ENCODE measurements at places on chromosomes 5 and 9.

DNA sequence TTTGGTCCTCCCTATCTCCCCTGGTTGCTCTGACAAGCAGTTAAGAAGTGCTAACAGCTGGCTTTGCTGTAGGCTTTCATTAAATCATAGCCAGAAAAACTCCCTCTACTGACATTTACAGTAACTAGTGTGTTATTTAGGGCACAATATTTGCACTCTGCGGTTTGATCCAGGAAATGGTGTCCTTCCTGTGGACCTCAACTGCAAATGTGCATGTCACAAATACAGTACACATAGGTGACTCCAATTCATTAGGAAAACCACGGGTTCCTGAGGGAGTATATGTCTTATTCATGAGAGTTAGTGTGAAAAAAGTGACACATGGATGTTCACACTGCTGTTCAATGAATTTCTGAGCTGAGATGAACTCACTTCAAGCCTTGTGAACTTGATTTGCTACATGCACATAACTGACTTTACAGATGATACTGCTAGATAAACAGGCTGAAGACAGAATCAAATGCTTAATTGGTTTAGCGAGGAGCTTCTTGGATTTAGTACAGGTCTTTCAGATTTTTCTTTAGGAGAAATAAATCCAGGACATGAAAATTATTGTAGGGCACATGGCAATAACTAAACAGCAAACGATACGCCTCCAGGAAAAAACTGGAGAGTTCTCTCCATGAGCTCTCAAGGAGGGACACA, 281.5 kb downstream of the EFNA5 start:
- DNase-seq: peak; percentile 73

GRCh38 chr5:172904643-172905345, 54.4 kb upstream of the RPL26L1 start:
- DNase-seq: no peak

DNA sequence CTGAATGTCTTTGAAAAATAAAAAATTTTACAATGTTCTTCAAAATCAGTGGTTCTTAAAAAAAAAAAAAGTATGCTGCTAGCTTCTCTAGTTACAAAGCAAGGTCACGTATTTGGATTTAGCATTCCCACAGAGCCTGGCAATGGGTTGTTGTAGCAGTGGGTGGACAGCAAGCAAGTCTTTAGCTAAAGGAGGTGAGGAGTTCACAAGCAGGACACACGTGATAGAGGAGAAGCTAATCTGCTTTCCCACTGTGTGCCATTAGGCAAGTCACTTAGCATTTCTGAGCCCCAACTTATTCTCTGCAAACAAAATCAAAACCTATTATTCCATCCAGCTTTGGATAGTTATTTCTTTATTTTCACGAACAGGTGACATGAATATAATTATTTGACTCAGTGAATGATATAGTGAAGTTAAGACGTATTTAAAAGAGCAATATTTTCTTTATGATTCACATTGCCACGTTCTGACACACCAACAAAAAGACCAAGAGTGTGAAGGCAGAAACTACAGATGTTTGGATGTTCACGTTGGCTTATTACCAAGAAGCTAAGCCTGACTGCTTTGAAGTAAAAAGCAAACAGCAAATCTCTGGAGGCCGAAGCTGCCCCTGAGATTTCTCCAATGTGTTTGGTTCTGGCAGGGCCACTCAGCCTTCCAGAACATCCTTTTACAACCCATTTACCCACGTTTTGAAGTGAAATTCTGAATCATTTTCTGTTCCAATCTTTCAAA, 612.1 kb upstream of the CDH6 start:
- DNase-seq: no peak

- no peak for DNase-seq
Measured at GRCh38 chr9:105639936-105640335, 22.3 kb upstream of the TAL2 start.

GRCh38 chr5:28576022-28576421, 1537.6 kb upstream of the CDH9 start:
- DNase-seq: peak; percentile 0

GRCh38 chr5:141574122-141574510, 44.7 kb downstream of the DIAPH1 start:
- no peak for DNase-seq

DNA sequence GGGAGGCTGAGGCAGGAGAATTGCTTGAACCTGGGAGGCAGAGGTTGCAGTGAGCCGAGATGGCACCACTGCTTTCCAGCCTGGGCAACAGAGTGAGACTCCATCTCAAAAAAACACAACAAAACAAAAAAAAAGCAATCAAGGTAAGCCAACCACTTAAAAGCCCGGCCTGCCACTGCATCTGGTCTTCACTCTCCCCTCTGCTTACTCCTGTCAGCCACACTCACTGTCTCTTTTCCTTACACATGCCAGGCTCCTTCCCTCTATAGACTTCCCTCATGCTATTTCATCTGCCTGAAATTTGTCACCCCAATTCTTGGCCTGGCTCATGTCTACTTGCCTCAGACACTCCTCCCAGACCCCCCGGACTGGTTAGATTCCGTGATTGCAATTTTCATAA, 17.6 kb upstream of the LIFR start:
- DNase-seq: no peak

DNA sequence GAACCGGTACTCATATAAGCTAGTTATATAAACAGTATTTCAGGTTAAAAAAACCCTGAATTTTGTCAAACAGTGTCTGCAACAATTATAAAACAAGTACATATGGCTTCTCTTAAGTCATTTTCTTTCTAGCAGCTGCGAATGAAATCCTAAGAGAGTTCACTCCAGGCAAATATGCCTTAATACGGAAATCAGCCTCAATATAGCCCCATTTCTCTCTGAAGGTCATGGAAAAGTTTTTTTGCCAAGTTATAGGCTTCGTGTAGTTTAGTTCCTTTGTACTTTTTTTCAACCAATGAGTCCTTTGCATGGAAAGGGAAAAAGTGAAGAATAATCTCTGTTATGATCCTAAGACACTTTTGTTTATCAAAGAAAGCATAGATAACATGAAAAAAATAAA, 848.0 kb upstream of the ACO1 start:
- DNase-seq: no peak

- DNase-seq: no peak
Measured at GRCh38 chr5:10676224-10676623, 84.8 kb downstream of the DAP start.

DNA sequence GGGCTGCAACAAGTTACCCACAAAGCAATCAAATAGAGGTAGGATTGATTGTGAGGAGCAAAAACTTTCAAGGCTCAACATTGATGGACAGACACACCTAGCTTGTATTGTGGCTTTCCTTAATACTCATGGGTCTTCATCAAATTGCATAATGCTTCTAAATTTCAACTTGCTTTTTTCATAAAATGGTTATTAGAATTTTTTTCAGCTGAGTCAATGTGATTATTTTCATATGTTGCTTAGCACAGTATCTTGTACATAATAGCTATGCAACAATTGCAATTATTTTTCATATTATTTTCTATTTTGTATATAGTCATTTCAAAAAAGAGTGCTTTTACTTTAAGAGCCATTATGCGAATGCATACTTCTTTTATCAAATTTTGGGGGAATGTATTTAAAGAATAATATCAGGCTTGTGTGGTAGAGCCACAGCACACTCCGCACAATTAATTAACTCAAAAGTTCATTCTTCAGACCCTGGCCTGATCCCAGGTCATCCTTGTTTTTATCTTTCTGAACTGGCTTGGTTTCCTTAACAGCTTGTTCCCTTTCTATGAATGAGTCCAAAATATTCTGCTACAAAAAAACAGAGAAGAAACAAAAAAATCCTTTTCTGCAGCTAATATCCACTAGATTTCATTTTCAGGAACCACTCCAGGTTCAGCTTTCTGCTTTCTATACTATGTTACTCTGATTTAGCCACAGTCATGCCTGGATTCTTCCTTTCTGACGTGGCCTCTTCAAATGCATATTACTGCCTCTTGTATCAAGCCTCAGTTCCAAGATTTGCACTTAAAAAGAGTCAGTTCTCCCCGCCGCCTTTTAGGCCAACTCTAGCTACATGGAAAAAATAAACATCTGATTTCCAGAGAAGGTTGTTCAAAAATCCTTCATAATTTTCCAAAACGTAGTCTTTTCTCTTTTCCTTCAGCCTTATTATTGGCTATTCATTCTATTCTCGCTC, 45.3 kb upstream of the CDH9 start:
- no peak for DNase-seq

GRCh38 chr5:30453168-30453567, 740.3 kb upstream of the CDH6 start:
- DNase-seq: no peak

GRCh38 chr5:113090336-113091106, 113.9 kb downstream of the DCP2 start:
- no peak for DNase-seq

- no peak for DNase-seq
Measured at GRCh38 chr5:171521219-171521633, 101.8 kb downstream of the FGF18 start.

DNA sequence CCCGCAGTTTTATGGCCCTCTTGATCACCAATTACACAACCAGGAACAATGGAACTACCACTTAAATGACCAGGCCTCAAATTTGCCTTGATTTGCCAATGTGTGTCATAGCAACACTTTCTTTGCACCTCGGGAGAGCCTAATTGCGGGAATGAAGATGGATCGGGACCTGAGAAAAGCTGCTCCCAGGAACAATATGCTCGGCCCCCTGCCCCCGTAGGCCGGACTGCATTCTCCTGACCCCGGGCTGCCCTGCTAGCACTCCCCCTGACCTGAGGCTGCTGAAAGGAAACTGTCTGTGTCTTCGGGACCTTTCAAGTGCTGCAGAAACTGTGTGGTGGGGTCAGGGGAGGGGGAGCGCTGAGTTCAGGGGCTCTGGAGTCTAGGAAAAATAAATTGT, 294.3 kb upstream of the IRX1 start:
- no peak for DNase-seq

DNA sequence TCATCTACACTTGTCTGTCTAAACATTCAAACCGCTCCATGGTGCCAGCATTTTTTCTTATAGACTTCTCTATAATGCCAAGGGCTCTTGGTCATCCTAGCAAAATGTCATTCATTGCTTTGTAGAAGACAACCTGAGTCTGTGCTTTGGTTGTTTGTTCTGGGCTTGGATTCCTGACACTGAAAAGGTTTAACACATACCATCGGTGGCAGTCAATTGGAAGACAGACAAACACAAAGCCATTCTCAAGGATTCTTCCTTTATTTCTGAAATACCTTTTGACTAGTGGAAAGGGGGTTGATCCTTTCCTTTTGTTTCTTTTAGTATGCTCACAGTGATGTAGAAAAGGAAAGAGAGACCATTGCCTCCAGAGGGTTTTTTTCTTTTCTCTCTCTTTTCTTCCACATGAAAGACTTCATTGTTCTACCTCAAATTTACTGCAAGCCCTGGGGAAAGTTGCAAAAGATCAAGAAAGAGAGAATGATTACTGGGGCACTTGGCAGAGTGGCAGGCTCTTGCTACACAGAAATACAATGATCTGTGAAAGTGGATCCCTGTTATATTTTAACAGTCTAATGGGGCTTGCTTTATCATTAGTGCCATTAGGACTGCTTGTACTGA, 66.4 kb upstream of the TMC1 start:
- no peak for DNase-seq

GRCh38 chr5:40334242-40334635, 345.5 kb upstream of the PTGER4 start:
- no peak for DNase-seq

DNA sequence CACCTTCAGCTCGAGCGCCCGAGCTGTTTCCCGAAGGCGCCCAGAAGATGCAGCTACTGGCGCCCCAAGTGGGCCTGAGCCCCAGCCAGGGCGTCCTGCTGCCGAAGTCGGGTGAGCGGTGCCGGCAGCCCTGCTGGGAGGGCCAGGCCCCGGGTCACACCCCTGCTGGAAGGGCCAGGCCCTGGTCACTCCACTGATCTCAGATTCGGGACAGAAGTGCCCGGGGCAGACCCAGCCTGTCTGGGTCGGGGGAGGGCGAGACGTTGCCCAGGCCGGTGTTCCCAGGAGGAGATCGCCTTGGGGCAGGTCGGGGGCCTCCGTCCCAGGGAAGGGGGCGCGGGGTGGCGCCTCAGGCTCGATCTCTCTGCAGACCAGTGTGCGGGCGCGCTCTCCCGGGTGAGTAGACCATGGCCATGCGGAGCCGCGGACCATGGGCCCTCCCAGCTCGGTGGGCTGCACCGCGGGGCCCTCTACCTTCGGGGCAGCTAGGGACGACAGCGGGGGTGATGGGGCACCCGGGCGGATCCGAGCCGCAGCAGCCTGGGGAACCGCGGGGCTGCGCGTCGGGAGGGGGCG, 2.3 kb downstream of the LCNL1 start:
- DNase-seq: no peak
